ENCODE measurements at places on chromosomes 6 and 20. TPM values are rescaled to one million over a fixed set of nuclear protein-coding genes. Genes with fewer than 3 reads are reported as not detected.

- no peak for DNase-seq
Observed at GRCh38 chr20:41049451-41049850, 20.8 kb downstream of the TOP1 start.

Gene GPR6
- not detected for total RNA-seq

- no peak for DNase-seq
Observed at GRCh38 chr6:41269716-41270115, 16.8 kb downstream of the TREM1 start.

DNA sequence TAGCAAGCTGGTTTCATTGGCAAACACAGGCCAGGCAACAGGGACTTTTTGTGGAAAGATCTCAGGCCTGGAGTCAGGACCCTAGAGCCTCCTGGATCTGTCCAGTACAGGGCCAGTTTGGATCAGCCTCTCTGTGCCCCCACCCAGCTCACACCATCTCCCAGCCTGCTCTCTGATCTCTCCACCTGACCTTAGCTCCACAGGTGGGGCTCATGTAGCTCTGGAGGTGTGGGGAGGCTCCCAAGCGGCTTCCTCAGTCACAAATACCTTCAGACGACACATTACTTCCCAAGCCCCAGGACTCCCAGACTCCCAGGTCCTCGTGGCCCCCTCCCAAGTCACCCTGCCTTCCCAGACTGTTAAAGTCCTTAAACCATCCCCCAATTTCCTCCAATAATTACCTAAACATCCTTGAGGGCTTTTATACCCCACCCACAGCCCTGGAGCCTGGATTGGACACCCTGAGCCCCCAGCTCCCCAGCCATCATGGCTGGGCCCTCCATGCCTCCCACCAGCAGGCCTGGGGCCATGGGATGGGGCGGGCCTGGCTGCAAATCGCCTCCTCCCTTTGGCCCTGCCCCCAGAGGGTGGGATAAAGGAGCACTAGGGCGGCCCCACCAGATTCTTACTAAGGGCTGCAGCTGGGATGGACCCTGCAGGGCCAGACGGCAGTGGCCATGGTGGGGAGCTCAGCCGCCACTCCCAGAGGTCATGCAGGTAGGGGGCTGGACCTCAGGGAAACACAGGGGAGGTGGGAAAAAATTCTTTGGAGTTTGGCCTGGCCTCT, 15.9 kb upstream of the FANCE start:
- no peak for DNase-seq

DNA sequence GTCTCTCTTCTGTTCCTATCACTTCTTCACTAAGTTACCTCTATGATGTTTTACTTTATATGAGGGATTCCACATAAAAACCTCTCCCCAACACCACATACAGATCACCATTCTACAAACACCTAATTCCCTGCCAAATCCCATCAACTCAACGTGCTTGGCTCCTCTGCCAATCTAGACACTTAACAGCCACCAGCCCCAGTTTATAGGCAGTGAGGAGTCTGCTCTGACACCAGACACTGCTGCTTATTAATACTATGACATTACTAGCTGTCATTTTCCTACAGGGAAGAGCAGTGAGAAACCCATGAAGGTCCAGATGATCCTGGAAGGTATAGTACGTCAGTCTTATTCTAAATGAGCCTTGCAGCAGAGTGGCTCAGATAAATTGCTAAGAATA, 104.3 kb downstream of the CHD6 start:
- DNase-seq = no peak

DNA sequence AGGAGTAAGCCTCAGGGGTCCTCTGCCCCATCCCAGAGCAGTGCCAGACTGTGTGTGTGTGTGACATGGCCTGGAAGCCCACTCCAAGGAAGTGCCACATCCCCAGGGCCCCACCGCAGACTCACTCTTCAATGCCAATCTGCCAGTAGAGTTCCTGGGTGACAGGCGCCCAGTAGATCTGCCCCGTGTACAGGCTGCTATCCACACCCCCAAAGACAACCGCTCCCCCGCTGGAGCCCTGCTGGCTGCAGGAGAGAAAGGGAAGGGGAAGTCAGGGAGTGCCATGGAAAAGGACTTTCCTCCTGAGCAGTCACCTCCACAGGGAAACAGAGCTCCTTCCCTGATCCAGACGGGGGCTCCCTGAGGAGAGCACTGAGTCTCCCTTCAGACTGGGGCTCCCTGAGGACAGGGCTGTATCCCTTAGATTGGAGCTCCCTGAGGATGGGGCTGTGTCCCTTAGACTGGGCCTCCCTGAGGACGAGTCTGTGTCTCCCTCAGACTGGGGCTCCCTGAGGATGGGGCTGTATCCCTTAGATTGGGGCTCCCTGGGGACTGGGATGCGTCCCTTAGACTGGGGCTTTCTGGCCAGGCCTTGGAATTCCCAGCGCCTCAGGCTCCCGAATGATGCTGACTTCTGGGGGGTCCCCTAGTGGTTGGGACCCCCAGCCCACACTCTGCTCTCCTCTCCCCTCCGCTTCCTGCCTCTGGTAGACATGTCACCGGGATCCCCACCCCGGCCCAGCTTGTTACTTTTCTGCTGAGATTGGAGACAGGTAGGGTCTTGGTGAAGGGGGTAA, 5.2 kb upstream of the TFEB start:
- no peak for DNase-seq

GRCh38 chr6:116948533-116949304, 71.7 kb downstream of the RFX6 start:
- no peak for DNase-seq

- DNase-seq = no peak
Observed at GRCh38 chr6:157291356-157291755, 32.0 kb downstream of the TMEM242 start.

DNA sequence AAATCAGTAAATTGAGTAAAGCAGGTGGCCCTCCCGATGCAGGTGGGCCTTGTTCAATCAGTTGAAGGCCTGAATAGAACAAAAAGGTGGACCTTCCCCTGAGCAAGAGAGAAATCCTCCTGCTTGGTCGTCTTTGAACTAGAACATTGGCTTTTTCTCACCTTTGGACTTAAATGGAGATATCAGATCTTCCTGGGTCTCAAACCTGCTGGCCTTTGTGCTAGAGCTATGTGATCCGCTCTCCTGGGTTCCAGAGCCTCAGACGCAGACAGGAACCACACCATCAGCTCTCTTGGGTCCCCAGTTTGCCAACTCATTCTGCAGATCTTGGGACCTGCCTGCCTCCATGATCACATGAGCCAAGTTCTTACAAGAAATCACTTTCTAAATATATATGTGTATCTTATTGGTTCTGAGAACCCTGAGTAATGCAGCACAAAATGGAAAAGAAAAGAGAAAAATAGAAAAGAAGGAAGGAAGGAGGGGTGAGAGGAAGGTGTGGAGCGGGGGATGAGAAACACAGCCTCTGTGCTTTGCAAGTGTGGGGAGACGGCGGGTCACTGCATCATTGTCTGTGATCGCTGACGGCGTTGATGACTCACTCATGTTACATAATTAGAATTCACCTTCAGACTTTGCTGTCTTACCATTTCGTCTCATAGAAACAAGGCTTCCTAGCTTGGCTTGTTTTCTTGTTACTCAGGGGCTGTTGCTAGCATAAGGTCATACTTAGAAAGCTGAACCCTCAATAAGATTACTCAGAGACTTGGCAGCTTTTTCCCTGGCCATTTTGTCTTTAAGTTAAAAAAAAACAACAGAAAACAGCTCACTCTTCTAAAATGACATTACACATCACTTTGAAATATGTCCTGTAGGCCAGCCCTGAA, 85.7 kb upstream of the NEDD9 start:
- DNase-seq = no peak

GRCh38 chr6:81890846-81891245, 138.4 kb upstream of the TENT5A start:
- no peak for DNase-seq

DNA sequence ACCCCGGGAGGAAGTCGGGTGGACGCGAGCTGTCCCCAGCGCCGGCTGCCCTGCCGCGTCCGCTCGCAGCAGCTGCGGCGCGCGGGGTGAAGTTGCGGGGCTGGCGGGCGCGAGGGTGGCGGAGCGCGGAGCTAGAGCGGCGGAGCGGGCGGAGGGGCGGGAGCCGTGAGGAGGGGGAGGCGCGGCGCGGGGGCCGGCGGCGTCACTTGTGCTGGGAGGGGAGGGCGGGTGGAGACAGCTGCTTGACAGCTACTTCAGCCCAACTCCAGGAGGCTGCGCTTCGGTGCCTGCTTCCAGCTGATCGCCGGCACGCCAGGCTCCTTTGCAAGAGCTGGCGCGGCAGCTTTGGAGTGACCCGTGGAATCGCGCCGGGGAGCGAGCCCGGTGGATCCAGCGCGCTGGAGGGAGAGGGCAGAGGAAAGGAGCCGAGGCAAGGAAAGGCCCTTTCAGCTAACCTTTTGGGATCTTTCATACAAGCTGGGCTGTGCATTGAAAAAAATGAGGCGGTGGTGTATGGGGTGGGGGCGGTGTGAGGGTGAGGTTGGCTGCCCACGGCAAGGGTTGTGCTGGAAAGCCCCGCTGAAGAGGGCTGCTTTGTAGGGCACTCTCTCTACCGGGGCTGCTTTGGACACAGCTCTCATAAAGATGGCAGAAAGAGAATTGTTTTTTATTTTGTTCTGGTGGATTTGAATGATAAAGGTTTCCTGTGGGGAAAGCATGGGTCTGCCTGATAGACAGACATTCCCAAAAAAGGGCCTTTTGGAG, 24.6 kb downstream of the RIPOR2 start:
- peak; percentile 80 for DNase-seq

DNA sequence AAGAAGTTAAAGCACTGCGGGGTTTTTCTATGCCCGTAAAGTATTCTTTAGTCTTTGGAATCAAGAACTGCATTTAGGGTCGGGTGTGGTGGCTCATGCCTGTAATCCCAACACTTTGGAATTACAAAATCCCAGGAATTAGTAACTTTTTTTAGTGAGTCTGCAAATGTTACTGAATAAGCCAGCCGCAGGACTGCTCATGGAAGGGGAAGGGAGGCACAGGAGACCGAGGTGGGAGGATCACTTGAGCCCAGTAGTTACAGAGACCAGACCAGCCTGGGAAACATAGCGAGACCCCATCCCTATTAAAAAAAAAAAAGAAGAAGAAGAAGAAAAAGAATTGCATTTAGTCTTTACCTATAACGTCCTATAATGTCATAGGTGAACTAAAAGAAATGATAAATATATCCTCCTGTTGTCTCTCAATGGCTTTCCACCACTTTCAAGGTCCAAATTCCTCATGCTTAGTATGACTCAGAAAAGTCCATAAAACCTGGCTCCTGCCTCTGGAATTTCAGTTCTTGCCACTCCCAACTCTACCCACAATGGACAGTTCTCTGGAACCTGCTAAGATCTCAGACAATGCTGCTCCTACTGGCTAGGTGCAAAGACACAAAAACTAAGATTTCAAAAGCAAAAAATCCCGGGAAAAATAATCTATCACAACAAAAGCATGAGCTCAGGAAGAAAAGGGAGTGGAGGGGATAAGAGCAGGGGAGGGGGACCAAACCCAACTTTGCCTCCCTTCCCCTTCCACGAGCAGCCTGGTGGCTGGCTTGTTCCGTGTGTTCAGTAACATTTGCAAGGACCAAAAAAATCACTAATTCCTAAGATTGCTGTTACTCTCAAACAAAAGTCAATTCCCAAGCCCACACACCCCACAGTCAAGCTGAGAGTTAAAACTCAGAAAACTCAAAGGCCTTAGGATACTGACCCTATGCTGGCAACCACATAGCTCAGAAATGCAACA, 39.0 kb downstream of the B4GALT5 start:
- no peak for DNase-seq

- no peak for DNase-seq
Observed at GRCh38 chr6:157766901-157767774, 55.9 kb upstream of the SNX9 start.

DNA sequence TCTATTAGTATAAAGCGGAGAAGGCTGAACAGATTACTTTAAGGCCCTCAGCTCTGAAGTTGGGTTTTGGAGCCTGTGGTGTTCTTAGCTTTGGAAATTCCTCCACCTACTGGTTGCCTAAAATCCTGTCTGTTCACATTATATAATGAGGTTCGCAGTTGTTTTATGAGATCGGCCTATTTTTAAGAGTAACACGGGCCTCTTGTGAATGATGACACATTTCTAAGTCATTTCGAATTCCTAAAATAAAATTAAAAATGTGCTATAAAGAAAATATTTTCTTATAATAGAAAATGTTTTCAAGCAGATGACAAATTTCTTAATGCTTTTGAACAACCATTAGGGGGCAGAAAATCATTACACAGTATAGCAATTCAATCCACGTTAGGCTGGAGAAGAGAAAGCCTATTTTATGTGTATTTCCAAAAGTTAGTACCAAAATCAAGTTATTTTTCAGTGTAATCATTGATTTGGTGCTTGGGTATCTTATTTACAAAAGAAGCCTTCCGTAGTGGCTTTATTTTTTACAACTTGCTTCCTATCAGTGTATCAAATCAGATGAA, 15.8 kb upstream of the FAM8A1 start:
- DNase-seq = no peak

GRCh38 chr6:11738234-11738633, 40.4 kb downstream of the ADTRP start:
- no peak for DNase-seq

DNA sequence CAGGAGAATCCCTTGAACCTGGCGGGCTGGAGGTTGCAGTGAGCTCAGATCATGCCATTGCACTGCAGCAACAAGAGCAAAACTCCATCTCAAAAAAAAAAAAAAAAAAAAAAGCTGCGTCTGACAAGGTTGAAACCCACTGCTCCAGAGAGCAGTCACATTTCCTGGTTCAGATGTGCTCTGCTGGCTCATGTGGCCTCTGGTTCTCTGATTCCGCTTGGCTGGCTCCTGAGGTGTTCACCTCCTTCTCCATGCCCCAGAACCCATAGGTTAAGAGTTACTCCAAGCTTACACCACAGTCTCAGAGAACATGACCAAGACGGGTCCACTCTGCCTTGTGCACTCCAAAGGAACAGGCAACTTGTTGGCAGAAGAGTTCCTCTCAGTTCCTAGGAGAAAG, 8.8 kb upstream of the CNR1 start:
- no peak for DNase-seq

DNA sequence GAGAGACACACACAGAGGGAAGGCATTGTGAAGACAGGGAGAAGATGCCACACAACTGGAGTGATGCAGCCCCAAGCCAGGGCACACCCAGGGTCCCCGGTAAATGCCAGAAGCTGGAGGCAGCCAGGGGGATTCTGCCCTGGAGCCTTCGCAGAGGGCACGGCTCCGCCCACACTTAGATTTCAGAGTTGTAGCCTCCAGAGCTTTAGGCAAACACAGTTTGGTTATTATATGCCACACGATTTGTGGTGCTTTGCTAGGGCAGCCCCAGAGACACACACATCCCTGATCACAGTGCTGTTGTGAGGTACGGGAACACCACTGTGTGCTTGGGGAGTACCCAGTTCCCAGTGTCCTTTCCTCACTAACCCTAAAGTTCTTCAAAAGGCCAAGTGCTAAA, 280.6 kb downstream of the SMOC2 start:
- DNase-seq = no peak

- DNase-seq = no peak
Observed at GRCh38 chr6:149683256-149683859, 34.5 kb downstream of the LATS1 start.
